Mesenchymal stem cell (in vitro differentiated cells and primary cell): ENCODE measurements at places on chromosomes 4 and X.

DNA sequence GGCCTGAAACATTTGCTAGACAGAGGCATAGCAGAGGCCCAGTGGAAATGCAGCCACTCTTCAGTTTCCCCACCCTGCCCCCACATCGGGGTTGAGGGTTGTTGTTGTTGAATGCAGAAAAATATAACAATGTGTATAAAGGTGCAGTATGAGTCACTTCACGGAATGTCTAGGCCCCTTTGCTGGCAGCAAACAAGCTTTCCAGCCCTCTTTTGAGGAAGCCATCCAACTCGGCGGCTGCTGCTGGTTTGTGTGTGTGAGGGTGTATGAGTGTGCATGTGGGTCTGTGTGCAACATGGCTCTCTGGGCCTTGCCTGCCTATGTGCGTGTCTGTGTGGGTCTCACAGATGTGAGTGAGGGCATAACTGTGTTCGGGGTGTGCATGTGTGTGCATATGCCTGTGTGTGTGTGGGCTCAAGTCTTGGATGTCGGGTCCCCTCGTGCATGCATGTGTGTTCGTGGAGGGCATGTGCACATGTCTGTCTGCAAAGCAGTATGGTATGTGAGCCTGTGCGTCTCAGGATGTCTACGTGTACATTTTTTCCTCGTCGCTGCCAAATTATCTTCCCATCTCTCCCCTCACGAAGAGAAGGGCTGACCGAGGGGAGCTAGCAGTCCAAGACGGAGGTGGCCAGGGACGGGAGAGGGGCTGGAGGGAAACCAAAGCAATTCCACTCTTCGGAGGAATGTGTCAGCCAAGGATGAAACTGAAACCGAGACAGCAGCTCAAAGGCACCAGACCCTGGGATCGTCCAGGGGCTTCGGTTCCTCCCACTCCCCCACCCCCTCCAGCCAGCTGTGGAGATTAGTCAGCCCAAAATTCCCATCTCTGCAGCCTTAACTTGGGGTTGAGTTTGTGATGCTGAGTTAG, 8.4 kb upstream of the ELF4 start:
- DNase-seq: peak; percentile 77

GRCh38 chr4:71639380-71639779, 144.5 kb downstream of the GC start:
- no peak for DNase-seq

GRCh38 chr4:126124818-126125217, 810.1 kb downstream of the FAT4 start:
- DNase-seq: no peak

DNA sequence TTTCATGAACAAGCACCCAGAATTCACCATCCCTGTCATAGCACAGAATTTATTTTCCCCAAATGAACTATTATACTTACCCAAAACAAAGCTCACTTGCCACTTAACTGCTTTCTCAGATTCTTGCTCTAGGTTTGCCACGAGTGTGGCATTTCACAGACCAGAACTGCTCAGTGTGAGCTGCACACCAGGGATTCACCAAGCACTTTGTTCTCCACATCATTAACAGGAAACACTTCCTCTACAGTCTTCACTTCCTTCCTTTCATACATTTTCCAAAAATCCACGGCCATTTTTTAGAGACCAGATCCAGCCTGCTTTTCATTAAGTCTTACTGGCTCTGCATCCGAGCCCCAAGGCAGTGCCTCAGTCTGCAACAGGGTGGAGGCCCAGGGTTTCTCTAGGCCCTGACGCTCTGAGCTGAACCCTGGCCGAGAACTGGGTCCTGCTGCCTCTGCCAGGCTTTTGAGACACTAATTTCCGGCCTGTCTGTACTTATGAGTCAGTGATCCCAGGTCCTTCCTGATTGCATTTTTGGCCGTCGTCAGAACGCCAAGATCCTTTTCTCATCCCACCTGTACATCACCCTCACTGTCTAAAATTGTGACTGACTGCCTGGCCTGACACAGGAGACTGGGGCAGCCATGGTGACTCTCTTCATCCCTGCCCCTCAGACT, 67.6 kb upstream of the MTNR1A start:
- DNase-seq: peak; percentile 67

GRCh38 chrX:65601530-65602220, 65.8 kb upstream of the MSN start:
- DNase-seq: peak; percentile 89
